ENCODE measurements at places on chromosomes 1 and 21.

- DNase-seq, result no peak
Observed at GRCh38 chr21:25987531-25987930, 183.0 kb downstream of the APP start.

DNA sequence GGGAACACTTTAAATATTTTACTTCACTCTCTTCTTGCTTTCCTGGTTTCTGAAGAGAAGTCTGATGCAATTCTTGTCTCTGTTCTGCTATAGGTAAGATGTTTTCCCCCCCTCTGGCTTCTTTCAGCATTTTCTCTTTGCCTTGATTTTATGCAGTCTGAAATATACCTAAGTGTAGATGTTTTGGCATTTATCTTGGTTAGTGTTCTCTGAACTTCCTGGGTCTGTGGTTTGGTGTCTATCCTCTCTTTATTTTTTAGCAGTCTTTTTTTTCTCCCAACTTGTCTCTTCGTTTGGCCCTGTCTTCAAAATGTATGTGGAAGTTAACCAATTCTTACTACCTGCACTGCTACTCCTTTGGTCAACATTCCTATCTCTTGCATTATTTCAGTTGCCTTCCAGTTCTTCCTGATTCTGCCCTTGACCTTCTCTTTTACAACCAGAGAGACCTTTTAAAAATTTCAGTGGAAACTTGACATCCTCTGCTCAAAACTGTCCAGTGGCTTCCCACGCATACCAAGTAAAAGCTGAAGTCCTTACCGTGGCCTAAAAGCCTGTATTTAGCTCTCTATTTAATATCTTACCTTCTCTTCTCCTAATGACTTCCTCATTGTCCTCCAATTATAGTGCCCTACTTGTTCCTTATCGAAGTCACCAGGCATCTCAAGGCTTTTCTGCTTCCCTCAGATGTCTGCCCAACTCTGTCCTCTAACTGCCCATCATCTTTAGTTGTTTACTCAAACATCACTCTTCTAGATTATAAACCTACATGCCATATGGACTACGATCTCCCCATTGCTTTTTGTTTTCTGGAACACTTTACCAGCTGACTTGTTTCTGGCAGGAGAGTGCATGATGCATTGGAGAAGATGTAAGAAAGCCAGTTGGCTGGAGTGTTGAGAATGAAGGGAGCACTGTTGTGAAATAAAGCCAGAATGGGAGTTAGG is 40.9 kb downstream of the RAP1A start:
- DNase-seq, result no peak

DNA sequence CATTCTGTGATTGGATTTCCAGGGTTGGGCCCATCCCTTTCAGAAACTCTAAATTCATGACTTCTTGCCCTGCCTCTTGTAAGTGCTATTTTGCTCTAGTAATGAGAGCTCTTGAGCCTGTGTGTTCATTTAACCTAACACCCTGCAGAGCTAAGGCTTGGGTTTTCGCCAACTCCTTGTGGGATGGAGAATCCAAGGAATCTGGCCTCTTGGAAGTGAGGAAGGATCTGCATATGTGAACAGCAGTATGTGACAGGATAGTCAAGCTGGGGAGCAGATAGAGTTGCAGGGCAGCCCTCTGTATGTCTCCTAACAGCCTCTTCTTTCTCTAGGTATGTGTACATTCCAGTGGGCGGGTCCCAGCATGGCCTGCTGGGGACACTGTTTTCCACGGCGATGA is 258.9 kb downstream of the HHAT start:
- no peak for DNase-seq

DNA sequence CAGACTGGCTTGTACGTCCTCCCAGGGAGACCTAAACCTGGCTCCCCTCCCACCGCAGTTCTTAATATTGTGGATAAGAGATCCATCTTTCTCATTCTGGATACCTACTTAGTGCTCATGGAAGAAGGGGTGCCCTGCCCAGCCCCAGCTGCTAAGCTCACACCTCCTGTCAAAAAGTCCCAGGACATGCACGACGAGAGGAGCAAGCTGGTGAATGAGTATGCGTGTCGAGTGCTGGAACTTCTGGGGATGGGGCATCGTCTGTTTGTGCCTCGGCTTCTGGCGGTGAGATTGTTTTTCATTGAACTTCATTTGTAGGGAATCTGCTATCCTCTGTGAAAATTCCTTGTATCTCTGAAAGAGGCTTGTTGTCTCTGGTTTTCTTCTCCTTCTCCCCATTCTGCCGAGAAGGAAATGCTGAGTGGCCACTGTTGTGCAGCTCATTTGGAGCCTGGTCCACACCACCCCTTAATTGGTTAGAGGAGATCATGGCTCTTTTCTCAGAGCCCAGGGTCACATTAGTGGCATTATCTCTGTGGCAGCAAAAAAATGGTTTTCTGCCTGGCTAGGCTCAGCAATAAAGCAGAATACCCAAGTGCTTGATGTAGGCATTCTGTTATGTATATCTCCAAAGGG is 199.4 kb upstream of the CACYBP start:
- DNase-seq, result no peak

- DNase-seq, result no peak
Observed at GRCh38 chr1:61779231-61779630, 37.0 kb downstream of the PATJ start.

- no peak for DNase-seq
Observed at GRCh38 chr1:167899253-167899681, 14.7 kb downstream of the ADCY10 start.

GRCh38 chr1:33548319-33548718 is 75.9 kb downstream of the ZSCAN20 start:
- DNase-seq, result no peak

GRCh38 chr1:18693256-18694098 is 62.8 kb downstream of the PAX7 start:
- DNase-seq, result no peak

DNA sequence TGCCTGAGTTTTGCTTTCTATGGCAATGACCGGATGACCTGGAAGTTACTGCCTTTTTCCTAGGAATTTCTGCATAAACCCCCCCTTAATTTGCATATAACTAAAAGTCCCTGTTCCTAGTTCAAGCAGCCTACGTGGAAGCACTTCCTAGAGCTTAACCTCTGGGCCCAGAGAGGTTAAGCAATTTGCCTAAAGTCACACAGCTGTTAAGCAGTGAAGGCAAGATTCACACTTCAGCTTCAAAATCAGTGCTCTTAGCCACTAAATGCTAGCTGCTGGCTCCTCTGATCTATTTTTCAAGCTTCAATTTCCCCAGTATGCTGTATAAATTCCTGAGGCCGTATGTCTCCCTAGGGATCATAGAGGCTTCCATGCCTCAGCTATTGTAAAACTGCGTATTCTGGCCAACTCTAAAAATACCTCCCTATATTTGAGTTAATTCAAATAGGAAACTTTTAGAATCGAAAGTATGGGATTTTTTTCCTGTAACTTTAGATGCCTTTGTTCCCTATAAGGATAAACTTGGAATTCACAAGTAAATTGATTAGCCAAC is 53.1 kb upstream of the CD5L start:
- no peak for DNase-seq

DNA sequence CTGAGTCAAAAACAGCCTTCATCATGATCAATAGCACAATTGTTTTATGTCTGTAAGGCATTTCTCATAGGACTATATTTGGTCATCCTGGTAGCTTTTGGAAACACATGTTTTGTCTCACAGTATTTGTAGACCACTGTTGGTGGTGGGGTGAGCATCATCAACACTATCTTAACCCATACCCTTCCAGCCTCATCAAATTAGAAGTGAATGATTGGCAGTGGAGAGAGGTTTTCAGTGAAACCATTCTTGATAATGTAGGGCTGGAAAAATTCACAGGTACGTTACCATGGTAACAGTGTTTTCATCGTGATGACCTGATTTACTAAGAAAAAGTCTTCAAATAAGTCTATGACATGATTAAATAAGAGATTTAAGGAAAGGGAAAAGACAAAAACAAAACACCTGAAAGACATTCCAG is 45.3 kb upstream of the C1orf105 start:
- no peak for DNase-seq

DNA sequence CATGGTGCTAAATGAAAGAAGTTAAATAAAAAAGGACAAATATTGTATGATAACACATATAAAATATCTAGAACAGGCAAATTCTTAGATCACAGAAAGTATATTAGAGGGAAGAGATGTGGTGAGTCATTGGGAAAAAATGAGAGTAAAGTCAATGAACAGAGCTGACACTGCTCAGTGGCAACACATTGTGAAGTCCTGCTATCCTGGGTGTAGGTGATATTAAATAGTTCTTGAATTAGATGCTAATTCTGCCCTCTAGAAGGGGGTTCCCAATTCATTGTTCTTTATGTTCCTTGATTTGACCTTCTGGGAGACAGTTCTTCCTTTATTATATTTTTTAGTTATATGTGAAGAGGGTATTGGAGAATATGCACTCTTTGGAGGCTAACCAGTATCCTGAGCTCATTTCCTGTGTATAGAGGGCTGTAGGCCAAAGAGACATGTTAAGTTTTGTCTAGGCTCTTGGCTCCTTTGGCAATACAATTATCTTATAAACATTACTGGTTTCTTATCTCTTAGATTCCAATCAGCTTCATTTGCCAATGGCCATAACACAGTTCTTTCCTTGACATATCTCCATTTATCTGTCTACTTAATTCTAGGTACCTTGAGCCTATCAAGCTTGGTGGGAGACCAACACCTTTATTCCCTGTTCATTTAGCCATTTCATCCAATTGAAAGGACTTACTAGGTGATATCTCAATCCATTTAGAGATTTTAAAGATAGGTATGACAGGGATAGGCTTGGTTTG is 6.6 kb upstream of the SLC35A3 start:
- DNase-seq, result peak; percentile 60

DNA sequence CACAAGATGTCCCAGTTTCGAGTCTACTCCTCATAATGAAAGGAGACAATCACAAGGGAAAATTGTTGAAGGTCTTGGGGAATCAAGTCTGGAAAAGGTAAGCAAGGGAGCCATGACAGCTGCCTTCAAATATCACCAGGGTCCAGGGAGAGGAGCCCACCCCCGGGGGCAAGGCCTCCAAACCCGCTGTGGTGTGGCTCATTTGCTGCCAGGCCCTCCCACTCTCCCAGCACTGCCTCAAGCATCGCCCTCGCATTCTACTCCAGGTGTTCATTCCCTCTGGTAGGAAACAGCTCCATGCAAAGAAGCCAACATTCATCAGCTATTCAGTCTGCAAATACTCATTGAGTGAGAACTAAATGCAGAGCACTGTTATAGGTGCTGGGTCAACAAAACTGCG is 8.6 kb downstream of the S100A9 start:
- no peak for DNase-seq

DNA sequence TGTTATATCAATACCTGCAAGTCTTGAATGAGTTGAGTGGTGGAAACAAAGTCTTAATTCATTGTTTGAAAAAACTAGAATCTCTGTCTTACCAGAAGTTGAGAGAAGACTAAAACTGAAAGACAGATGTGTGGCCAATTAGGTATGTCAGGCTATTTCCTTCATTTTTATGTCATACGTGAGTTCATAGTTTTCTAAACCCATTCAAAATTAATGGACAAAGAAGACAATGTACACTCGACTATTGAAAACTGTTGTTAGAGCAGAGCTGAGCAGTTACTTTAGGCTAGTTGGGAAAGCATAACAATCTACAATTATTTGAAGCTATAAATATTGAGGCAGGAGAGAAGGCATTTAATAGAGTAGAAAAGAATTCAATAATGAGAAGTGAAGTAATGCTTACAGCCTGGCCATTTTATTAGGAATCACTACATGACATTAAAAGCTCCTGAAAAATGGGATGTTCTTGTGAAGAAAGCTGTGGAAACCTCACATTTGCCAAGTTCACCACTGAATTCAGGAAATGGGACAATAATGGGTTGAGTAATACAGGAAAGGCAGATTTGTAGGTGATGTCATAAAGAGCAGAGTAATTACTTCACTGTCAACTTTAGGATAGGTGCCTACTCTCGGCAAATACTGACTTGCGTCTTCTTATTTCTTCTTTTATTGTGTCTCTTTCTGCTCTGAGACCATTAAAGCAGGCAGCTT is 204.4 kb downstream of the PLA2G4A start:
- no peak for DNase-seq

- DNase-seq, result peak; percentile 84
Observed at GRCh38 chr1:201895913-201896807, 7.5 kb downstream of the SHISA4 start.

DNA sequence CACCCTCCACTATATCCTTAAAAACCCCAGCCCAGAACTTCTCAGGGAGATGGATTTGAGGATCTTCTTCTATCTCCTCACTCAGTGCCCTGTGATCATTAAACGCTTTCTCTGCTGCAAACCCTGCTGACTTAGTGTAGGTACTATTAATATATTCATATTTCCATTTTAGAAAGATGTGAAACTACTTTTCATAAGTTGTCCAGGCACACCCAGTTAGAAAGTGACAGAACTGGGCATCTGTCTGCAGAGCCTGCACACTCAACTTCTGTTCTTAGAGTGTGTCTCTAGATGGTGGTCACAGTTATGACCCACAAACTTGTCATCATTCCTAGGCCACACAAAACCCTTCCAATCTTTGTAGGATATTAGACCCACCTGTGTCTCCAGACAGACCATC is 55.0 kb downstream of the FCRL5 start:
- DNase-seq, result no peak

DNA sequence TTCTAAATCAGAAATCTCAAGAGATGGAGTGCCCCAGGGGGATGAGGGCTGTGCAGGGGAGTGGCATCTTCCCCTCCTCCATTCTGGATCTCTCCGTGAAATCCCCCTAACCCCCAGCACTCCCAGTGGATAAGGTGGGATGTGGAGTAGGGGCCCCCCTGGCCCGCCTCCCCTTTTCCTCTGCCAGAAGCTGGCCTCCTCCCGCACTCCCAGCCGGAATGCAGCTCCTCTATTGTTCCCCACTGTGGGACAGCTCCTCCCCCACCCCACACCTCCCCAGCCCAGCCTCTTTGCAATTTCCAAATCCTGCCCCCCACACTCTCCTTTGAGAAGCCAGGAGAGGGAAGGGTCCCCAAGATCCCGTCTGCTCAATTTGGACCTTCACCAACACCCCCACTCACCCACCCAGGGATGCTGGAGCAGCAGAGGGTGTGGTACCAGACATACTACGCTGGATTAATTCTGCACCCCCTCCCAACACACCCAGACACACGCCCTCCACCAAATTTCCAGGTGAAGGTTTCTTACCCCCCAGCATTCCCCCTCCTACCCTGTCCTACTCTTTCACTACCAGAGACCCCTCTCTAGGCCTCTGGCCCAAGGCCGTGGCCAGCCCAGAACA is 1.9 kb downstream of the MEX3A start:
- no peak for DNase-seq

DNA sequence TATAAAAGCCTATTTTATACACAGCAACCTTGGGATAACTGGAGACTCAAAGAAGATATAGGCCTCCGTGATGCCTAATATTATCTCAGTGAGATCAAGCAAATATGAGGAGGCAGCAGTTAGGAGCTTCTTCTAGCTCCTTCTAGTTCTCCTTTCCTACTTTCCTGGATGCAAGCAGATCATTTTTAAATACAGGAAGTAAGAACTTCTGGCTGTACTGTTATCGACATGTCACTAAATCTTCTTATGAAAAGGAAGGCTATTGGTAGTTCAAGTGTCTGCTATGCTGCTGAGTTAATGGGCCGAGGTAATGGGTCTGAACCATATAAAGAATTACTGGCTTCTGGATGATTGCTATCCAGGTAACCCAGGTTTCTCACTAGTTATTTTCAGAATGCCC is 15.9 kb downstream of the HSPA13 start:
- no peak for DNase-seq
